ENCODE measurements at places on chromosomes 5 and 9. TPM values are rescaled to one million over a fixed set of nuclear protein-coding genes. Genes with fewer than 3 reads are reported as not detected.

Gene GPX8
- 84.7 TPM for total RNA-seq

Gene ALG2
- 41.6 TPM for total RNA-seq

Gene SIT1
- total RNA-seq, result not detected

Gene TMEM174
- total RNA-seq, result not detected

Gene PLGRKT
- total RNA-seq, result 12.6 TPM

Gene SPINK6
- total RNA-seq, result not detected

Gene FXN
- 0.99 TPM for total RNA-seq

Gene HAND1
- total RNA-seq, result not detected

Gene CDC20B
- total RNA-seq, result not detected

Gene TIMD4
- not detected for total RNA-seq

Gene CD274
- 5.9 TPM for total RNA-seq

Gene SLC4A9
- total RNA-seq, result not detected

Gene RANBP3L
- total RNA-seq, result under 0.01 TPM

Gene HRCT1
- 1.2 TPM for total RNA-seq

Gene PCDHGC3
- total RNA-seq, result 59.0 TPM

Gene UBE2R2
- 16.7 TPM for total RNA-seq

Gene TAF11L5
- not detected for total RNA-seq

Gene MXD3
- 6.6 TPM for total RNA-seq

Gene EIF4E1B
- not detected for total RNA-seq

Gene PLPPR1
- total RNA-seq, result not detected

Gene PRR16
- 7.3 TPM for total RNA-seq

Gene SPINK4
- not detected for total RNA-seq

Gene PCDHGA5
- total RNA-seq, result 2.6 TPM

Gene CCNI2
- under 0.01 TPM for total RNA-seq

Gene RNF183
- not detected for total RNA-seq

Gene CAMK4
- 0.77 TPM for total RNA-seq

Gene ADGRD2
- not detected for total RNA-seq

Gene ADAMTSL1
- total RNA-seq, result 27.9 TPM

Gene ARHGEF37
- total RNA-seq, result 5.3 TPM

Gene ALDH1A1
- 45.2 TPM for total RNA-seq

Gene TRPM6
- under 0.01 TPM for total RNA-seq

Gene MCIDAS
- total RNA-seq, result not detected

Gene PKD2L2
- 0.26 TPM for total RNA-seq

Gene SLC36A3
- total RNA-seq, result not detected

All from fibroblast of lung (primary cell).